ENCODE measurements at places on chromosomes 12 and 14.

GRCh38 chr12:50041962-50042361, 15.4 kb upstream of the ASIC1 start:
- no peak for DNase-seq

DNA sequence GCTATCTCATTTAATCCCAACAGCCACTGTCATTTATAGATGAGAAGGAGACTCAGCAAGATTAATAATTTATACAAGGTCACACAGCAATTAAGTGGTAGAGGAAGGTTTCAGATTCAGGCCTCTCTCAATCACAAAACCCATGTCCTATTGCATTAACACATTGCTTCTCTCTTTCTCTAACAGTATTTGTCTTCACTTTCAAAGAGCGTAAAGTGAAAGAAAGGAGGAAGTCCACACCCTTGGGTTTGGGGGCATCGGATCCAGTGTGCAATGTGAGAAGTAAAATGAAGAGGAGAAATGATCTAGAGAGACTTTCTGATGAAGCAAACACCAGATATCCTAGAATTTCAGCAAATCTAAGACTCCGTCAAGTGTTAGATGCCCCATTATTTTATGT, 7.0 kb upstream of the VRK1 start:
- no peak for DNase-seq

GRCh38 chr14:77584809-77585208, 31.6 kb downstream of the SPTLC2 start:
- no peak for DNase-seq

DNA sequence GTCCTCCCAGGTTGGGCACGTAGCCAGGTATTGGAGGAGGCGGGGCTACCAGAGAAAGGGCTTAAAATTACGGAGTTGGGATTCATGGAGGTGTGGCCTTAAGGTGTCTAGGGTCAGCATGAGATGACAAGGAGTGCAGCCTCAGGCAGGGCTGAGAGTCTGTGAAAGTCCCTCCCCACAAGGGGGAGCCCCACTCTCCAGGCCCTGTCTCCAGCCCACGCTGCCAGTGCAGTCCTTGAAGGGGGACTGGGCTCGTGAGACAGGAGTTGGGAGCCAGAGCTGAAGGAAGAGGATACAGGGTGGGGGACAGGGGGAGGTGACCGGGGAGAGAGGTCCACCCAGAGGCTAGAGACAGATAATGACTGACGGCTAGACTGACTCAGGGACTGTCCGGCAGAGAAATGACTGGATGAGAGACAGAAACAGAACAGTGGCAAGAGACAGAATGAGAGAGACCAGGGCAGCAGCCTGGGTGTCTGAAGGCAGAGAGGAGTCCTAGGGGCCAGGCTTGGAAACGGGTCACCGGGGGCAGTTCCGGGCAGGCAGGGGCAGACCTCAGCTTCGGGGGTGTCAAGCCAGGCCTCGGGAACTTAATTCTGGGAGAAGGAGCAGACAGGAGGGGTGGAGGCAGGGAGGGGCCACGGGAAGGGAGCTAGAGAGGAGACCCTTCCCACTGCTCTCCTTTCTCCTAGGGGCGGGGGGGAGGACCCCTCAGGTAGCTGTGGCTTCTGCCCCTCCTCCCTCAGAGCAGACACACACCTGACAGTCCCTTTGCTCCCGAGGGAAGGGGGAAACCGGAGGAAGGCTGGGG, 970 bp downstream of the CDH24 start:
- peak; percentile 76 for DNase-seq

DNA sequence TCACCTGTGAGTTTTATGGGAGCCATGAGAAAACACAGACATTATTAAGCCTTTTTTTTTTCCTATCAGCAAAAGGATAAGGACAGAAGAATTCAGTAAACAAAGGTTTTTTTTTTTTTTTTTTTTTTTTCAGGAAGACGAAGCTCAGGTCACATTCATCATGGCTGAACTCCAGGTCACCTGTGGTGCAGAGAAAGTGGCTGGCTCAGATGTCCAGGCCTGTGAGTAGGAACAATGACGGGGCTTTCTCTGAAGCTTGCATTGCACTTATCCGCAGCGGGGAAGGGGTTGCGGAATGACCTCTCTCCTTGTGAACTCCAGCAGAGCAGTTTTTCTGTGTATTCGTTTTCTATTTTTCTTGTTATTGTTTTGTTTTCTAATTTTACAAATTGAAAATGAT, 759.6 kb upstream of the TMEM132C start:
- no peak for DNase-seq

GRCh38 chr12:58361056-58361455, 419.7 kb downstream of the ATP23 start:
- DNase-seq = no peak

DNA sequence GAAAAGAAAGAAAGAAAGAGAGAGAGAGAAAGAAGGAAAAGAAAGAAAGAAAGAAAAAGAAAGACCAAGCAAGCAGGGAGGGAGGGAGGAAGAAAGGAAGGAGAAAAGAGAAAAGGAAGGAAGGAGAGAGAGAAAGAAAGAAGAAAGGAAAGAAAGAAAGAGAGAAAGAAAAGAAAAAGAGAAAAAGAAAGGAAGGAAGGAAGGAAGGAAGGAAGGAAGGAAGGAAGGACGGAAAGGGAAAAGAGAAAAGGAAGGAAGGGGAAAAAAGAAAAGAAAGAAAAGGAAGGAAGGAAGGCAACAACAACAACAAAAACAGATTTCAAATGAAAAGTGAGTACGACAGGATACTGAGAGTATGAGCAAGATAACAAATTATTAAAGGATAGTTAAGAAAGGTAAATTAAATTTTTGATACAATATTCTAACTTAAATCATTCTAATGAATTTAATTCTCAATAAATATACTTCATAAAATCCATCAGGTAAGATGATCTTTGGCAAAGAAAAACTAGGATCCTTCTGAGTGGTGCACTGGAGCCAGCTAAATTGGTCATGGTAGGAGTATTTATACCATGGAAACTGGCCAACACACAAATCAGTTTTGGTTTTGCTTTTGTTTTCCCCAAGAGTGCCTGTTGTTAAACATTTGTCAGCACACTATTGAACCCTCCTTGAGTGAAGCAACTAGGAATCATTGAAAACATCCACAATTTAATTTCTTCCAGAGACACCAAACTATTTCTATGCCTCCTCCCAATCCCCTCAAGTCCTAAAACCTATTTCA, 56.1 kb upstream of the DYRK2 start:
- peak; percentile 57 for DNase-seq

- DNase-seq = no peak
Observed at GRCh38 chr12:49969027-49969426, 3.7 kb upstream of the AQP6 start.

GRCh38 chr14:73977896-73978295, 27.8 kb downstream of the COQ6 start:
- no peak for DNase-seq

- no peak for DNase-seq
Observed at GRCh38 chr14:74720526-74720925, 7.6 kb downstream of the FCF1 start.

- no peak for DNase-seq
Observed at GRCh38 chr12:124493809-124494750, 73.3 kb downstream of the NCOR2 start.

GRCh38 chr12:59365133-59365532, 230.7 kb upstream of the SLC16A7 start:
- DNase-seq = no peak

GRCh38 chr12:71594214-71594948, 69.3 kb downstream of the ZFC3H1 start:
- peak; percentile 51 for DNase-seq

DNA sequence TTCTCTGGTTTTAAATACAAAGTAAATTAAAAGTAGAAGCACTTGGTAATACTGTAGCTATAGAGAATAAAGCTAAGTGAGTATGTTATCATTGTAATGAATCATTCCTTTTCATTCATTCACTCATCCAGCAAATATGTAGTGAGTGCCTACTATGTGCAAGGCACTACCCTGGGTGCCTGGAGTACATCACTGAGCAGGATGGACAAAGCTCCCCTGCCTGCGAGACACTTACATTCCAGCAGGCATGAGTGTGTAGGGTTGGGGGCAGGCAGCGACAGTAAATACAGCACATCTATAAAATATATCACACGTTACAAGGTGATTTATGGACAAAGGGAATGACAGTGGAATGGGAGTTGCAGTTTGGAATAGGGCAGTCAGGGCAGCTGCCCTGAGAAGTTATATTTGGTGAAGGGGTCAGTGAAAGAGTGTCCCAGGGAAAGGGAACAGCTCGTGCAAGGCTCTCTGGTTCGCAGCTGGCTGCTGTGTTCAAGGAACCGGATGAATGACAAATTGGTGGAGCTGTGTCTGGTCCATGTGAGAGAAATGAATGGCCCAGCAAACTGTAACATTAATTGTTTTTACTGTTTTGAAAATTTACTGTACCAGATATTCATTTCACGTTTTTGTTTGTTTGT, 159.6 kb downstream of the CRADD start:
- no peak for DNase-seq

DNA sequence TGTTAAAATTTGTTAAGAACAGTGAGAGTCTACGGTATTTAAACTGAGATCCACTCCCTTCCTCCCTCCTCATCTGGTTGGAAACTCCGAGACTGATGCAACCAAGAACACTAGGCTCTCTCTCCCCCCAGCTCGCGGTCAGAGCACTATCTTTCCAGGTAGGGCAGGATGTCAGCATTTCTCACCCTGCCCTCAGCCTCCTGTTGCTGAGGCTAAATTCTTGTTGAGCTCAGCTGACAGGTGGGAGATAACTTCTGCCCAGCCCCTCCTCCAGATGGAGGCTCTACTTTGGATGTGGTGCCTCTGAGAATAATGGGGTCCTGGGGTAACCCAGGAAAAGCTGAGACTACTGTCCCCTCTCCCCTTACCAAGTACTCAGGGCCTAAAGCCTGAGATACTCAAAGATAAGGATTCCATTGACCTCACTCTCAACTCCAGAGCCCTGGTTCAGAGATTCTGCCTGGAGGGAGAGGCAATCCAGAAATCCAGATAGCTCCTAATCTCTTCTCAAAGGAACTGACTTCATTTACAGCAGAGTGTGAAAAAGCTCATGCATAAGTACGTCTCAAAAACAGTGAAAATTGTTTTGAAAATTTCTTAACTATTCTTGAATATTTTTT, 110.1 kb downstream of the EML5 start:
- DNase-seq = no peak

DNA sequence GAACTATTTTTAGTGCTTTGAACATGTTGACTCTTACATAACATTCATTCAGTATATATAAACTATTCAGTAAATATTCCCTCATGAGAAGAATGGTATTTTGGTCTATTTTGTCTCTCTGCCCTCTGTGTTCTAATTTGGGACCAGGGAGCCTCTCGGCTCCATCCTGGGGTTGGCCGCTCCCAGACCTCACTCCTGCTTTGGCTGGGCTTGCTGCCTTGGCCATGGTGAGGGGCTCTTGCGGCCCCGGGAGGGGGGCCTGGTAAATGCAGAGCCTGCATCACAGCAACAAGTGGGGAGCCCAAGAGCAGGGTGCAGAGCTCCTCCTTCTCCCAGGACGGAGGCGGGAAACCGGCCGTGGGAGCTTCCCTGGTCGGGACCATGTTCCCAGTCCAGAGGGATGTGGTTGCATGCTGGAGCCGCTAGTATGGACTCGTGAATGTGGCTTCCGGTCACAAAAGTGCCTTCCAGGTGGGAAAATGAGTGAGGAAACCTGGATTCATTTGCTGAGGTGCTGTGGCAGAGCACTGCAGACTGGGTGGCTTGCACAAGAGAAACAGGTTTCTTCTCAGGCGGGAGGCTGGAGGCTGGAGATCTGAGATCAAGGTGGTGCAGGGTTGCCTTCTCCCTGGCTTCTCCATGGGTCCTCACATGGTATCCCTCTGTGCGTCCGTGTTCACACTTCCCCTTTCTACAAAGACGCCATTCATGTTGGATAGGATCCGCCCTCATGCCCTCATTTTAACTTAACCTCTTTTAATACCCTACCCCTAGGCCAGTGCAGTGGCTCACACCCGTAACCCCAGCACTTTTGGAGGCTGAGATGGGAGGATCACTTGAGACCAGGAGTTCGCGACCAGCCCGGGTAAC, 250.2 kb downstream of the CACNA1C start:
- DNase-seq = no peak

DNA sequence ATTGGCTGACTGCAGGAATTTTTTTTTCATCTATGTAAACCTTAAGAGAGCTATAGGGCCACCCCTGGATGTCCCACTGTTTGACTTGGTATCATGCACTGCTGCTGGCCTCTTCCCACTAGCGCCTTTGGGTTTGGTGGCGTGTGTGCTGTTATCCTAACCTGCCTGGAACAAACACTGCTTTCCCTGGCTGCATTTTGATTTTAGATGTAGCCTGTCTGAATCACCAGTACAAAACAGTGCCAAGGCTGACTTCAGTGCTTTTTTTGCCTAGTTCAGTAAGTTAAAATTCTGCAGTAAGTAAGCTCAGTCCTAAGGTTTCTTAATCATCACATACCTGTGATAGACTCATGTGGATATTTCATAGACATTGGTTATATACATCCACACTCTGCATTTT, 99.2 kb downstream of the EML1 start:
- no peak for DNase-seq

DNA sequence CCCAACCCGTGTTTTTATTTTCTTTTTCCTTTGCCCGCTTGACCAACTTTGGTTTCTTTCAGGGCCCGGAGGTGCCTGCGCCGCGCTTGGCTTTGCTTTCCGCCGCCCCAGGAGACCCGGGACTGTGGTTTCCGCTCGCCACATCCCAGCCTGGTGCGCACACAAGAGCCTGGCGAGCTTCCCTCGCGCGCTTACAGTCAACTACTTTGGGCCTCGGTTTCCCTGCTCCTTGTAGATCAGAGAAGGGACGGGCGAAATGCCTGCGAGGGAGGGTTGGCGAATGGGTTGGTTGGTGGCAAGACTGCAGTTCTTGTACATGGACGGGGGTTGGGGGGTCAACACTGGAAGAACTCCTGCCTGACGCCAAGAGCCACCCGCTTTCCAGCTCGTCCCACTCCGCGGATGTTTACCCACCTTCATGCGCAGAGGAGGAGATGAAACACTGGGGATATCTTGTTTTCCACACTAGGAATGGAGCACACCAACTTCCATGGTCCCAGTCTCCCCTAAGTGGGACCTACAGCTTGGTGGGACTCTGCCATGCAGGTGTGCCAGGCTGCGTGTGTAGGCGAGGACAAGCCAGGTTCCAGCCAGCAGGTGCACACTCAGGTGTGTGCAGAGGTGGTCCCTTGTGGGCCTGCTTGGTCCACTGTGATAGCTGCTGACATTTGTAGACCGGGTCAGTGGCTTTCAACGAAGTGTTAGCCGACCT, 16.6 kb upstream of the TBX3 start:
- no peak for DNase-seq

DNA sequence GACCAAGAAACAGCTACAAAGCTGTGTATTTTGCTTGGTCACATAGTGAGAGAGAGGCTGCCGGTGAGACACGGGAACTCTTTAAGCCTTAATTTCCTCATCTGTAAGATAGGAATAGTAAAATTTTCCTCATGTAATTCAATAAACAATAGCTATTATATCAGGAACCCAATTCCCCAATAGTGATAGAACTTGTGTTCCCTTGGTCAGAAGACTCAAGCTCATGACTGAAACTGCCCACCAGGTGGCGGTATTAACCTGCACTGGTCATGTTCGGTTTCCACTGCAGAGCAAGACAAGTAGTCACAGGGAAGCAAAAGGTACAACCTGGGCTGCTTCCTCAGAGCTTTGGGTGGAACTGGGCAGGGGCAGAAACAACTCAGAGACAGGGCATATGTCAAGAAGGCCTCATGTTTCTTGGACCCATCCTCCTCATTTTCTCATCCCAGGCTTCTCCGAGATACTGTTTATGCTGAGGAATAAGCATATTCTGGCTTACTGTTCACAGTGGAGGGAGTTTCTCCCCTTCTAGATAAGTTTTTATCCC, 4.2 kb upstream of the AJUBA start:
- peak; percentile 84 for DNase-seq

Data from LoVo (cell line).